Heart left ventricle (tissue), 16 donors: ENCODE measurements at places on chromosomes 2 and 18. TPM values are rescaled to one million over a fixed set of nuclear protein-coding genes. Genes with fewer than 3 reads are reported as not detected.

GRCh38 chr2:213002383-213002782 is 149.0 kb downstream of the IKZF2 start:
- DNase-seq, result no peak
- no peak overlapping the region for H3K27ac ChIP-seq
- H3K36me3 ChIP-seq, result no peaks in the 10 kb centered on the region

DNA sequence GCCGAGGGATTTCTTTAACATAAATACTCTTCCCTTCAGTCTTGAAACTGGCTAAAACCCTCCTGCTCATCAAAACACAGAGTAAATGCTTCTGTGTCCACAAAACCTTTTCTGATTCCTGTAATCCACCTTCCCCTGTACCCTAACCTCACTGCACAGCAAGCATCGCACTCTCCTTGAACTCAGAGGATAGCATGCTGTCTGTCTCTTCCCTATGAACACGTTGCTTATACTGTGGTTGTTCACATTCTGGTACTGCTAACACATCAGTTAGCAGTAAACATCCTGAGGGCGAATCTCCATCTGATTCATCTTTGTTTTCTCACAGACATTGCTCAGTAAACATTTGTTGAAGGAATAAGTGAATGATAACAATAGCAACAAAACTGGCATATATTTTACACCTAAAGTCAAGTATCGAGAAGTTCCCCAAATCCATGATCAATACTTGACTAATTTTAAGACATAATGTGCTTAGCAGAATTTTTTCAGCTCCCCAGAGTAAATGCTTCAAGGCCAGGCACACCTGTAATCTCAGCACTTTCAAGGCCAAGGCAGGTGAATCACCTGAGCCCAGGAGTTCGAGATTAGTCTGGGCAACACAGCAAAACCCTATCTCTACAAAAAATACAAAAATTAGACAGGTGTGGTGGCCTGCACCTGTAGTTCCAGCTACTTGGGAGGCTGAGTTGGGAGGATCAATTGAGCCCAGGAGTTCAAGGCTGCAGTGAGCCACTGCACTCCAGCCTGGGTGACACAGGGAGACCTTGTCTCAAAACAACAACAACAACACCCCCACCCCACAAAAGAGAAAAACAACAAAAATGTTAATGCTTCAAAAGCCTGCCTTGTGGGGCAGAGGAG is 45.6 kb upstream of the LPIN2 start:
- no peak overlapping the region for H3K4me3 ChIP-seq
- peaks cover 7% of the 10 kb centered on the region for H3K4me1 ChIP-seq
- peak overlapping the region; percentile 84 for H3K27ac ChIP-seq
- DNase-seq, result no peak
- no peaks in the 10 kb centered on the region for H3K27me3 ChIP-seq

DNA sequence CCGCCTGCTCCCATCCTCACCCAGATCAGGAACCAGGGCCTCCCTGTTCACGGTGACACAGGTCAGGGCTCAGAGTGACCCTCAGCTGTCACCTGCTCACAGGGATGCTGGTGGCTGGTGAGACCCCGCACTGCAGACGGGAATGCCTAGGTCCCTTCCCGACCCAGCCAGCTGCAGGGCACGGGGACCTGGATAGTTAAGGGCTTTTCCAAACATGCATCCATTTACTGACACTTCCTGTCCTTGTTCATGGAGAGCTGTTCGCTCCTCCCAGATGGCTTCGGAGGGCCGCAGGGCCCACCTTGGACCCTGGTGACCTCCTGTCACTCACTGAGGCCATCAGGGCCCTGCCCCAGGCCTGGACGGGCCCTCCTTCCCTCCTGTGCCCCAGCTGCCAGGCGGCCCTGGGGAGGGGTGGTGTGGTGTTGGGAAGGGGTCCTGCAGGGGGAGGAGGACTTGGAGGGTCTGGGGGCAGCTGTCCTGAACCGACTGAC is 31.7 kb downstream of the GPC1 start:
- H3K4me3 ChIP-seq, result no peak overlapping the region
- no peaks in the 10 kb centered on the region for H3K27me3 ChIP-seq
- peaks cover 6% of the 10 kb centered on the region for H3K4me1 ChIP-seq
- no peak overlapping the region for H3K27ac ChIP-seq

DNA sequence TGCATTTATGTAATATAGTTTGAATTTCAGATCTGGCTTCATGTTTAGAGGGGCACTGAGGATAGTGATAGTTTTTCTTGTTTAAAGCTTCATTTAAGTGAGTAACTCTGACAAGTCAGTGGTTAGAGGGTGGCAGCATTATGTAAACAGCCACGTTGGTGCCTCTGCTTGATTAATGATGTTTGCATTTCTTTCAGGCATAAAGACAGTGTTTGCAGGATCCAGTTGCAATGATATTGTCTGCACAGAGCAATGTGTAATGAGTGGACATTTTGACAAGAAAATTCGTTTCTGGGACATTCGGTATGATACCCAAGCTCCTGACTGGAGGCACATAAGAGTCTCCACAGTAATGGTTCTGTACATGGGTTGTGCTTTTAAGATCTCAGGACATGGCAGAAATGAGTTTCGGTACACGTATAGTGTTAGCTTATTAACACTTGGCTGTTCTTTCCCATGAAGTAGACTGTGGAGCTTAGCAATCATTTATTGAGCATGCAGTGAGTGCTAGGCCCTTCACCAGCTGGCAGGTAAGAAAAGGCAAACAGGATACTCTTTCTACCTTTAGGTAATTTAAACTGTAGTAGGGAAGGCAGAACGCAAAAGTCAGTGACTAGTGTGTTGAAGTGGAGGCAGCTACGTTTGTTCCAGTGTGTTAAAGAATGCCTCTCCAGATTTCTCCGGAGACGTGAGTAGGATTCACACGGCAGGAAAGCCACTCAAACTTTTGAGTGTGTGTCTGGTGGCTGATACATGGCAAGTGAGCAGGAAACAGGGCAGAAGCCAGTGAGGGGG is 17.4 kb upstream of the SAG start:
- no peak overlapping the region for H3K4me3 ChIP-seq
- no peak overlapping the region for H3K27ac ChIP-seq

The DSC1 gene
- total RNA-seq, result 1.1 TPM
